ENCODE measurements at places on chromosomes 16 and 17.

DNA sequence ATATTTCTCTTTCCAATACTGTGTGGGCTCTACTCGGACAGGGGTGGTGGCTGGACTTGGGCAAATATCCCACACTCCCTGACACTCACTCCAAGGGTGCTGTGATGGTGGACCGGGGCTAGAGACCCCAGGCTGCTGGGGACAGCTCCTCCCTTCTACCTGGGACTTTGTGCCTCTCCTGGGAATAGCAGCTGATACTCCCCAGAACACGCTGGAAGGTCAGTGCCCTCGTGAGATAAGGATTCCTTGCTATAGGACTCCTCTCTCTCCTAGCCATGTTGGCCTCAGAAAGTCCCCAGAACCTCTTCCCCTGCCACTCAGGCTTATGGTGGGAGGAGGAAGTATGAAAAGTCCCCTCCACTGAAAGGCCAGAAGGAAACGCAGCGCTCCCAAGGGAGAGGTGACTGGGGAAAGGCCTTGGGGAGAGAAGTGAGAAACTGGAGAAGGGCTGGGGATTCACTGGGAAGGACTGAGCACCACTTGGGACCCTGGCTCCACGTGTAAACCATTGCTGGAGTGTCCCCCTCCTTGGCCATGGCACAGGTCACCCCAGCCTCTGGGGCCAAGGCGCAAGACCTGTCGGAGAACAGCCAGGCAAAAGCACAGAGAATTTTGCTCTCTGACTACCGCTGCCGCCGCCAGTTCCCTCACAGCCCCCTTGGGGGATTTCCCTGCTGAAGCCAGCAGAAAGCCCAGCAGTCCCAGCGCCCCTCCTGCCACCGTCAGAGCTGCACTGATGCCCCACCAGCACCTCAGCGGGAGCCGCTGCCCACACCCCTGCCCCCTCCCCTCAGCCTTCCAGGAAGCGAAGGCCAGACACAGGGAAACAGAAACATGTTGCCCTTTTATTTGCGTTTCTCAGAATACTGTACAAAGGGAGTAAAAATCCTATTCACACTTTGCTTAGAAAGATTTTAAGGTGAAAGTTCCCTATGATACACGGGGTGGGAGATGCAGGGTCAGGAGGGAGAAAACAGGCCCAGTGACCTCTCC lies 2.1 kb upstream of the GSDMB start:
- DNase-seq: peak; percentile 63

DNA sequence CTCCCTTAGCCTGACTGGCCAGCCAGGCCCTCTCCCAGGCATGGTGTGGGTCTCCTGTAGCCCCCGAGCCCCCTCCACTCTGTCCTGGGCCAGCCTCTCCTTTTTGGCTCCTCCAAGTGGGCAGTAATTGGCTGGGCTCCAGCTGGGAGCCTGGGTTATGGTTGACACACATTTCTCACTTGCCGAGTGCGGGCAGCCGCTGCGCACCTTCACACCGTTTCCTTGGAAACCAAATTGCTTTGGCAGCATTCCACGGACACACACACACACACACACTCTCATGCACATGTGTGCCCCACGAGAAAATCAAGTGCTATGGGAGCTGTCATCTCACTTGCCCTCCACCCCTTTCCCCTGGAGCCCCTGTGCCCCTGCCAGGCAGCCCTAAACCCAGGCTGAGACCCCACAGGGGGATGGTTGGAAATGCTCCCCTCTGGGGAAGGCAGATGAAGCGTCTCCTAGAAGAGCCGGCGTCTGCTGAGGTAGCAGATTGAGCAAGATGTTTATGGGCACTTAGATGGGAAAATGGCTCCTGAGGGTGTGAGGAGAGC lies 402.7 kb upstream of the TNRC6C start:
- DNase-seq: no peak

- peak; percentile 72 for DNase-seq
Observed at GRCh38 chr17:22251498-22251897, 559.2 kb downstream of the KCNJ18 start.

DNA sequence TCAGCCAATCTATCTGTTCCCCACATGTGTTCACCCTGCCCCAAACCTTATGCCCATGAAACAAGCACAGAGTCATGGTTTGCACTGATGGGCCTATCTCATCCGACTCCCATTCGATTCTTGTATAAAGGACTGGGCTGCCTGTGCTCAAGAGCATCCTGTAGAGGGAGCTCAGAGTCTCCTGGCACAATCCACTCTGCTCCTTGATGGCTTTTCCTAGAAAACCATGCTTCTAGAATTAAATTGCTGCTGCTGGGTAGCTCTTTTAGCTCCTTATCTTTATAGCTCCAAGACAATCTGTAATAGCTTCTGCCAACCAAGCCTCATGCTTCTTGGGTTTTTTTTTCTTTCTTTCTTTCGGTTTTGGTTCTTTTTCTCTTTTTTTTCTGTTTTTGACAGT lies 9.7 kb downstream of the ZNF19 start:
- DNase-seq: peak; percentile 13

DNA sequence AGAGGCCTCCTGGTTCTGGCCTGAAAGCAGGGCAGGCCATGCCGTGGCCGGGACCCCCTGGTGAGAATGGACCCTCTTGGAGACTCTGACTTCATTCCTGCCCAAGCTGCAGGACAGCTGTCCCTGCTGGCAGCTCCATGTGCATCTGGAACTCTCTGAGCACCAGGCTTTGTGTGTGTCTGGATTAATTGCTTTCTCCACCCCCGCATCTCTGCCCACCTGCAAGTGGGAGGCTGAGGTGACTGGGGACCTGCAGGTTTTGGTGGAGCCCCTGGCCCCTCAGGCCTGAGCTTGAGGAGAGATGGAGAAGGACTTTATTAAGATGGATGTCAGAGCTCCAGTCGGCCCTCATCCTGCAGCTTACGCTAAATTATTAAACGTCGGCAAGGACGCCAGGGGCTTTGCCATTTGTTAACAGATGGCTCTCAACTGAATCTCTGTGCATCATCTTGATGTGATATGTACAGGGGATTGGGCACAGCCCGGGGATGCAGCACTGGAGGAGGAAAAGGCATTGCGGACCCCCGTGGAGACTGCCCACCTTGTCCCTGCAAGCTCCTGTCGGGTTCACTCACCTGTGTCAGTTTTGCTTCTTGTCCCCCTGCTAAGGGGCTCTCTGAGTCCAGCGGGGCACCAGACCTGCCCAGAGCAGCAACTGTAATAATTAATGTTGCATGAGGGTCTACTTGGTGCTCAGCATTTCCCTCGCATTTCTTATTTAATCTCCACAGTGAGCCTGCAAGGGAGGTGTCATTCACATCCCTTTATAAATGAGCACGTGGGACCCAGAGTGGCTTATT lies 154.1 kb upstream of the RPL38 start:
- no peak for DNase-seq

All from activated CD4-positive, alpha-beta T cell treated with anti-CD3 and anti-CD28 coated beads, Interleukin-10, Interleukin-2, amounts not matched to agents 100 ng/mL and 50 ng/mL, durations not matched to agents 16 hours and 8 hours (primary cell).